ENCODE measurements at places on chromosomes 2 and 18. TPM values are rescaled to one million over a fixed set of nuclear protein-coding genes. Genes with fewer than 3 reads are reported as not detected.

DNA sequence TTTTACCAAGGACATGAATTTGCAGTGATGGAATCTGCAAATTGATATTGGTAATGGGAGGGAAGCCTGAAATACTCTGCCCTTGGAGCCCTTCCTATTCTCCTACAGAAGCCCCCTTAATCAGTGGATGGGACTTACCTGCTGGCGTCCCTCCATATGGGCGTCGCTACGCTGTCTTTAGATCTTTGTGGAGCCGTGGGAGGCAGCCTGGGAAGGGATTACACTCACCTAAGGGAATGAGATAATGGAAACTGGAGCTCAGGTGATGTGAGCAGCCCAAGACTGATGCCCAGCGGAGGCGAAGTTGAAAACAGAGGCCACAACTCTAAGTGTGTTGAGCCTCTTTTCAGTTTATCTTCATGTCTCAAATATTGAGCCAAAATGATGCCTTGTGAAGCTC is 306.6 kb downstream of the MYCN start:
- no peaks in the 10 kb centered on the region for H3K36me3 ChIP-seq
- DNase-seq: no peak
- no peak overlapping the region for H3K4me3 ChIP-seq
- peaks cover 21% of the 10 kb centered on the region for H3K27me3 ChIP-seq
- H3K27ac ChIP-seq: no peak overlapping the region
- peaks cover 10% of the 10 kb centered on the region for H3K4me1 ChIP-seq

- H3K4me3 ChIP-seq: peak overlapping the region; percentile 89
- no peak for DNase-seq
- H3K27me3 ChIP-seq: no peaks in the 10 kb centered on the region
- H3K27ac ChIP-seq: peak overlapping the region; percentile 98
- H3K4me1 ChIP-seq: peaks cover 38% of the 10 kb centered on the region
Measured at GRCh38 chr2:70089983-70090525, 2.8 kb downstream of the PCBP1 start.

DNA sequence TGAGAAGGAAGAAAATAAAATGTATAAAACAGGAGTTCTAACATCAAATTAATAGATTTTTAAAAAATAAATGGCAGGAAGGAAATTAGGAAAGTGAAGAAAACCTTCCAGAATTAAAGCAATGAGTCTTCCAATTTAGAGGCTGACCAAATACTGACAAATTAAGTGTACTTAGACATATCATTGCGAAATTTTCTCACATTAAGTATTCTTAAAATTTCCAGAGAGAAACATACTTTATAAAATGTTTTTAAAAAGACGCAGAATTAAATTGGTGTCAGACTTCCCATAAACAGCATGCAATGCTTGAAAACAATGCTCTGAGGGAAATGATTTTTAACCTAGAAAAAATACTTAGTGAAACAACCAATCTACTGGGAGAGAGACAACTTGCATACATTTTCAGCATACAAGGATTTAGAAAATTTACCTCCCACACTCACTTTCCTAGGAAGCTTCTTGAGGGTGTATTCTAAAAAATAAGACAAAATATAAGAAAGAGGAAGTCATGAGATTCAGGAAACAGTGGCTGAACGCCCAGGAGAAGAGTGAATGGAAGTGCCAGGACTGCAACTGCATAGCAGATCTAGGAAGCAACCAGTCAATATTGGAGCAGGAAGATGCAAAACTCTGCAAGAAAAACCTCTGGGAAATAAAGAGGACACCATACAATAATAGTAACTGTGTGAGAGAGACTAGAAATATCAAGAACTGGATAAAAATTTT is 339.9 kb downstream of the ADCYAP1 start:
- H3K4me1 ChIP-seq: no peaks in the 10 kb centered on the region
- no peaks in the 10 kb centered on the region for H3K36me3 ChIP-seq
- no peaks in the 10 kb centered on the region for H3K27me3 ChIP-seq
- H3K27ac ChIP-seq: no peak overlapping the region

DNA sequence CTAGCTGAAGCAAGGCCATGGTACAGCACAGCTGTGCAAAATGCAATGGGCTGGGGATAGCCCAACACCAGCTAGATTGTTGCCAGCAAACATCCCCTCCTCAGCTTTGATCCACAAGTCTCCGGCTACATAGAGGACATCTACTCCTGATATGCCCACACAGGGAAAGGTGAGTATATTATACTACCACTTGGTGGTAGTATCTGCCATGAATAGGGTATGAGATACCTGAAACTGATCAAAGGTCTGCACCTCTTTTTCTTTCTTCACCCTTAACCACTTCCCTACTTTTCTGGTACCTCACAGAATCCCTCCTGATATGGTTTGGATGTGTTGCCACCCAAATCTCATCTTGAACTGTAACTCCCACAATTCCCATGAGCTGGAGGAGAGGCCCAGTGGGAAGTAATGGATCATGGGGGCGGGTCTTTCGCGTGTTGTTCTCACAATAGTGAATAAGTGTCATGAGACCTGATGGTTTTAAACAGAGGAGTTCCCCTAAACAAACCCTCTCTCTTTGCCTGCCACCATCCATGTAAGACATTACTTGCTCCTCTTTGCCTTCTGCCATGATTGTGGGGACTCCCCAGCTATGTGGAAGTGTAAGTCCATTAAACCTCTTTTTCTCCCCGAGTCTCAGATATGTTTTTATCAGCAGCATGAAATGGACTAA is 279.6 kb downstream of the TXNL1 start:
- DNase-seq: no peak
- no peak overlapping the region for H3K4me3 ChIP-seq
- H3K36me3 ChIP-seq: no peaks in the 10 kb centered on the region
- no peaks in the 10 kb centered on the region for H3K27me3 ChIP-seq
- H3K4me1 ChIP-seq: no peaks in the 10 kb centered on the region

GRCh38 chr18:36901277-36901701 is 72.4 kb downstream of the KIAA1328 start:
- H3K4me1 ChIP-seq: no peaks in the 10 kb centered on the region
- DNase-seq: no peak

Gene THSD7B
- polyA plus RNA-seq: 0.28 TPM

DNA sequence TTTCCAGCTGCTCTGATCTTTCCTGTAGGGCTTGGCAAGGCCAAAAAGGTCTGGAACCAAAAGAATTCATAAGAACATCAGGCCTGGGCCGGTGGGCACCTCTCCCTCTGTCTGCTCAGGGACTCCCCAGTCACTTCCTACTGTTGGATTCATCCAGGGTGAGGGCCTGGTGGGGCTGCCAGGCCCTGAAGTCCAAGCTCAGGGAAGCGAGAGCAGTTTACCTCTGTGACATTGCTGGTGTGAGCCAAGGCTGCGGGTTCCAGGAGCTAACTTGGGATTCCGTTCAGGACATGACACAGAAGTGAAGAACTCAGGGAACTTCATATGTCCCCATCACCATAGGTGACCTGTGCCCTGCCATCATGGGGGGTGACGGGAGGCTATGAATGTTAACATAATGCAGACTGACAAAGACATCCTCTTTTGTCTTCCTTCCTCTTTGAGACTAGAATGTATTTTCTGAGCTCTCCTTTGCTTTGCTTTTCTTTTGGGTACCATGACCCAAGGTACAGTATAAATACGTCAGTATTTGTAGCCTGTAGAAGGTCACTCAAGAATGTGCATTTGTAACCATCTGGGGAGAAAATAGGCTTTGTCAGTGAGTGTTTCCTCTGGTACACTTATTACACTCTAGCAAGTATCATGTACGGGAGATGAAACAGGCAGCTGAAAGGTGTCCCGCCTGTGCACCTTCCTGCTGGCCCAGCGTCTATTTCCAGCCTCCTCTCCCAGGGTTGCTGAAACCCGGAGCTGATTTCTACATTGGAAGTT is 130.5 kb upstream of the SLC1A4 start:
- H3K27me3 ChIP-seq: no peaks in the 10 kb centered on the region
- H3K27ac ChIP-seq: peak overlapping the region; percentile 90
- peak overlapping the region; percentile 0 for H3K4me3 ChIP-seq

- H3K4me3 ChIP-seq: no peak overlapping the region
- no peak for DNase-seq
- no peaks in the 10 kb centered on the region for H3K4me1 ChIP-seq
- peaks cover 3% of the 10 kb centered on the region for H3K27me3 ChIP-seq
- H3K27ac ChIP-seq: no peak overlapping the region
Measured at GRCh38 chr18:50341443-50341842, 33.4 kb upstream of the SKA1 start.

DNA sequence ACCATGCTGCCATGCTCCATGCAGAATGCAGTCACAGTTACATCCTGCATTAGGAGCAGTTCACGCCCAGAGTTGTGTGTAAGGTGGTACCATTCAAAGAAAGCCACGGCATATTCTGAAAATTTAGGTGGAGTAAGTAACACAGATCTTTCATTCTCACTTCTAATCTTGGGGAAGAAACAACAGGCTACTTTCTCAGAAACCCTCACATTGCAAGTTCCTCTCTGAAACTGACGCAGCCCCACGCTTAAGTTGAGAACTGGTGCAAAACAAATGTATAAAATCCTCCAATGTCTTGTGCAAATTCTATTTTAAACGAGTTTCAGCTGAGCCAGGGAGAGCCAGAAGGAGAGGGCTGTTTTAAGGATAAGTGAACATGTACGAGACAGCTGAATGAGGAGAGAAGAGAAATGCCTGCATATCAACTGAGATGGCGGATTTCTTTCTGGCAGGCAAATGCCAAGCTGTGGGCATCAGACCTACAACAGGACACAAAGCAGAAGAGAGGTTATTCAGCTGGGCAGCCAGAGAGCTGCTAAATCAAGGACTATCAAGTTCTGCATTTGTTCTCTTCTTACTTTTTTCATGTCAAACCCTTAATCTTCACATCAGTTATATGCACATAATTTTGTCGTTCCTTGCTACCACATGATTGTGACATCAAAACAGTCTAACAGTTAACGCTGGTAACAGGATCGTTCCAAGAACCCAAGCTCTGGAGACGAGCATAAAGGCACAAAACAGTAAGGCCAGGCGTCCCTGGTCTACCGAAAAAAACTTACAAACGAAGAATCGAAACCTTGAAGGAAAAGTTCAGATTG is 6.4 kb downstream of the ARL4C start:
- H3K4me3 ChIP-seq: no peak overlapping the region
- DNase-seq: no peak
- no peak overlapping the region for H3K27ac ChIP-seq
- H3K27me3 ChIP-seq: peaks cover 29% of the 10 kb centered on the region

Gene TUBB8B
- polyA plus RNA-seq: not detected

Gene SEMA4F
- 3.6 TPM for polyA plus RNA-seq

GRCh38 chr18:48164116-48164515 is 233.7 kb upstream of the SMAD2 start:
- no peaks in the 10 kb centered on the region for H3K36me3 ChIP-seq
- no peak for DNase-seq
- no peaks in the 10 kb centered on the region for H3K27me3 ChIP-seq
- H3K27ac ChIP-seq: peak overlapping the region; percentile 52

- no peak for DNase-seq
- H3K4me1 ChIP-seq: no peaks in the 10 kb centered on the region
- no peaks in the 10 kb centered on the region for H3K36me3 ChIP-seq
Measured at GRCh38 chr2:148936857-148937450, 61.9 kb downstream of the KIF5C start.

DNA sequence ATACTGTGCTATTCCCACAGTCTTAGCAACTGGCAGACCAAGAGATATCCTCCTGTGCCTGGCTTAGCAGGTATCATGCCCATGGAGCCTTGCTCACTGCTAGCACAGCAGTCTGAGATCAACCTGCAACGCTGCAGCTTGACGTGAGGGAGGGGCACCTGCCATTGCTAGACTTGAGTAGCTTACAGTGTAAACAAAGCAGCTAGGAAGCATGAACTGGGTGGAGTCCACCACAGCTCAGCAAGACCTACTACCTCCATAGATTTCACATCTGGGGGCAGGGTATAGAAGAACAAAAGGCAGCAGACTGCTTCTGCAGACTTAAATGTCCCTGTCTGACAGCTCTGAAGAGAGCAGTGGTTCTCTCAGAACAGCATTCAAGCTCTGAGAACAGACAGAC is 74.8 kb downstream of the AKAIN1 start:
- H3K4me1 ChIP-seq: no peaks in the 10 kb centered on the region
- no peak overlapping the region for H3K27ac ChIP-seq
- DNase-seq: no peak

Gene RPRM
- polyA plus RNA-seq: 15.8 TPM

DNA sequence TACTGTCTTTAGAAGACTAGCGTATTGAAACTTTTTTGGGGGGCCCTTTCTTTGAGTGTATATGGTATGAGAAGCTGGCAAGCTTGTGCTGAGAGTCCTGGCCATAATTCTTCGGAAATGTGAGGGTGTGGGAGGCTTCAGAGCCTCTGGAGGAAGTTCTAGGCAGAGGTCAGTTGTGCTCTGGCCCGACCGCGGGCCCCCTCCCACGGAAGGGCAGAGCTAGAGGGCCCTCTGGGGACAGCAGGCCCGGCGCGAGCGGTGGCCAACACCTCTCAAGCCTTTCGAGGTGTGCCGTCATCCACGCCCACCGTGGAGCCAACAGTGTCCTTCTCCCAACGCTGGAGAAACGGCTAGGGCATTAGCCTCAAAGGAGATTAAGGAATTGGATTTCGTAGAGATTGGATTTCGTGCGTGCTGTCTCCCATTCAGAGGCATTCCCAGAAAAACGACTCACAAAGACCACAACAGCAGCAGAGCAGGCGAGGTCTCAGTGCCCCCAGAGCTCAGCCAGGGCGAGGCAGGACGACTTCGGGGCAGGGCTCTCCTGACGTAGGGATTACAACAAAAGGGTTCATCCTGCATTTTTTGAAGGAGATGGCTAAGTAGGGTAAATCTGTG is 2.2 kb upstream of the MTCL1 start:
- DNase-seq: peak; percentile 12
- H3K36me3 ChIP-seq: no peaks in the 10 kb centered on the region
- H3K4me1 ChIP-seq: peaks cover 33% of the 10 kb centered on the region
- H3K27ac ChIP-seq: peak overlapping the region; percentile 89
- H3K4me3 ChIP-seq: no peak overlapping the region
